HCEC 1CT (cell line): ENCODE measurements at places on chromosomes 16 and 17.

DNA sequence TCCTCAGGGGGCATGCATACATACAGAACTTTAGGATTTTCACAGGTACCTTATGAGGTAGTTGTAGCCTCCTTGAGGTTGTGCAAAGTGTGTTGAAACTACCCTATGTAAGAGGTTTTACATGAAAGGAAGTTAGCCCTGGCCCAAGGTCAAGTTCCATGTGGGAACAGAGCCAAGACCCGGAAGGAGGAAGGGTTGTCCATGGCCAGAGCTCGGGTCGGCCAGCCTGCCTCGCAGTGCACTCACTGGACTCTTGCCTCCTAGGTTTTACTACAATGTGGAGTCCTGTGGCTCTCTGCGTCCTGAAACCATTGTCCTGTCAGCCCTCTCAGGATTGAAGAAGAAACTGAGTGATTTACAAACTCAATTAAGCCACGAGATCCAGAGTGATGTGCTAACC, 8.2 kb downstream of the POLR2C start:
- DNase-seq: no peak

DNA sequence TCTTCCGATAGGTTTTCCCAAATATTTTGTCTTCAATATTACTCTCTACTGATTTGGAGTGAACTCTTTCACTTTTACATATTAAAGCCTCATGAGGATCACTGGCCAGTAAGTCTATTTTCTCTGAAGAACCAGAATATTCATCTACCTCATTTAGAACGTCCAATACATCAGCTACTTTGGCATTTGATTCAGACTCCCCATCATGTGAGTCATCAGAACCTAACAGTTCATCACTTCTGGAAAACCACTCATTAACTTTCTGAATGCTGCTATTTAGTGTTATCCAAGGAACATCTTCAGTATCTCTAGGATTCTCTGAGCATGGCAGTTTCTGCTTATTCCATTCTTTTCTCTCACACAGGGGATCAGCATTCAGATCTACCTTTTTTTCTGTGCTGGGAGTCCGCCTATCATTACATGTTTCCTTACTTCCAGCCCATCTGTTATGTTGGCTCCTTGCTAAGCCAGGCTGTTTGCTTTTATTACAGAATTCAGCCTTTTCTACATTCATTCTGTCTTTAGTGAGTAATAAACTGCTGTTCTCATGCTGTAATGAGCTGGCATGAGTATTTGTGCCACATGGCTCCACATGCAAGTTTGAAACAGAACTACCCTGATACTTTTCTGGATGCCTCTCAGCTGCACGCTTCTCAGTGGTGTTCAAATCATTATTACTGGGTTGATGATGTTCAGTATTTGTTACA, 30.9 kb downstream of the BRCA1 start:
- DNase-seq: peak; percentile 6

- DNase-seq: no peak
Observed at GRCh38 chr16:31063843-31064611, 10.0 kb downstream of the ZNF668 start.

- no peak for DNase-seq
Observed at GRCh38 chr16:22938647-22939046, 124.7 kb downstream of the HS3ST2 start.

- DNase-seq: no peak
Observed at GRCh38 chr17:69884356-69884755, 190.7 kb upstream of the KCNJ16 start.

GRCh38 chr17:59432657-59433056, 101.2 kb downstream of the YPEL2 start:
- DNase-seq: no peak

- DNase-seq: no peak
Observed at GRCh38 chr16:24088767-24089166, 167.4 kb upstream of the CACNG3 start.

GRCh38 chr17:40062329-40063186, at the start of gene THRA:
Gene THRA (plus strand): TSS chr17:40062965. CDS start chr17:40074489, 11,524 bp downstream.
- DNase-seq: peak; percentile 45

- DNase-seq: no peak
Observed at GRCh38 chr16:6019490-6019991, 921.9 kb upstream of the EEF2KMT start.

- DNase-seq: peak; percentile 26
Observed at GRCh38 chr17:71975331-71975801, 145.5 kb upstream of the SOX9 start.

DNA sequence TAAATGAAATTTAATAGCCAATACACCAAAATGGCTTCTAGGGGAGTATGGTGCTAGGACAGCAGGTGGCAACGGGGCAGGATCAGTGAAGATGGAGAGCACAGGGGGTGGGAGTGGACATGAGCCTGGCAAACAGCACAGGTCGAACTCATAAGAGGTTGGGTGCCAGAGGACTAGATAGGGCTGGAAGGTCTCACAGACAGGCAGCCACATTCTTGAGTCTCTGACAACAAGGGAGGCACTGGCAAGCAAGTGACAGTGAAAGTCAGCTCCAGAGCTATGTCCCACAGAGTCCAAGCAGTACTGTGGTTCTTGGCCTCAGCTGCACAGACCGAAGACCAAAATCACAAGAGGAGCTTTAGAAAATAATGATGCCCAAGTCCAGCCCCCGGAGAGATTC, 61.2 kb downstream of the USP31 start:
- DNase-seq: no peak

DNA sequence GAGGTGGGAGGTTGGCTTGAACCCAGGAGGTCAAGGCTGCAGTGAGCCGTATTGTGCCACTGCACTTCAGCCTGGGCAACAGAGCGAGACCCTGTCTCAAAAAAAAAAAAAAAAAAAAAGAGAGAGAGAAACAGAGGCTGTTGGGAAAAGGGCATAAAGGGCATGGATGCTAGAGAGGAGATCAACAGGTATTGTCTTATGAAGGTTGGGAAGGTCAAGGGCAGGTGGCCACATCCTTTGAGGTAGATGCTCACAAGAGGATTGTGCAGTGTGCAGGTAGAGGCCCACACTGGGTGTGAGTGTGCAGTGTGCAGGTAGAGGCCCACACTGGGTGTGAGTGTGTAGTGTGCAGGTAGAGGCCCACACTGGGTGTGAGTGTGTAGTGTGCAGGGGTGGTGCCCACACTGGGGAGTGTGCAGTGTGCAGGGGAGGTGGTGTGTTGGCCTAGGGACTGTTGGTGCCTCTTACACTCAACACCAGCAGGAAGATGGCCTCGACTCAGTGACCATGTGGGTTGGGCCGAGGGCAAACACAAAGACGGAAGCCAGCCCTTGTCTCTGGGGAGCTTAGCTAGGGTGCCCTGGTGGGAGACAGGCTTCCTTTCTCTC, 404.9 kb upstream of the TNRC6C start:
- no peak for DNase-seq

- DNase-seq: peak; percentile 39
Observed at GRCh38 chr16:53865494-53865863, 161.5 kb downstream of the FTO start.

DNA sequence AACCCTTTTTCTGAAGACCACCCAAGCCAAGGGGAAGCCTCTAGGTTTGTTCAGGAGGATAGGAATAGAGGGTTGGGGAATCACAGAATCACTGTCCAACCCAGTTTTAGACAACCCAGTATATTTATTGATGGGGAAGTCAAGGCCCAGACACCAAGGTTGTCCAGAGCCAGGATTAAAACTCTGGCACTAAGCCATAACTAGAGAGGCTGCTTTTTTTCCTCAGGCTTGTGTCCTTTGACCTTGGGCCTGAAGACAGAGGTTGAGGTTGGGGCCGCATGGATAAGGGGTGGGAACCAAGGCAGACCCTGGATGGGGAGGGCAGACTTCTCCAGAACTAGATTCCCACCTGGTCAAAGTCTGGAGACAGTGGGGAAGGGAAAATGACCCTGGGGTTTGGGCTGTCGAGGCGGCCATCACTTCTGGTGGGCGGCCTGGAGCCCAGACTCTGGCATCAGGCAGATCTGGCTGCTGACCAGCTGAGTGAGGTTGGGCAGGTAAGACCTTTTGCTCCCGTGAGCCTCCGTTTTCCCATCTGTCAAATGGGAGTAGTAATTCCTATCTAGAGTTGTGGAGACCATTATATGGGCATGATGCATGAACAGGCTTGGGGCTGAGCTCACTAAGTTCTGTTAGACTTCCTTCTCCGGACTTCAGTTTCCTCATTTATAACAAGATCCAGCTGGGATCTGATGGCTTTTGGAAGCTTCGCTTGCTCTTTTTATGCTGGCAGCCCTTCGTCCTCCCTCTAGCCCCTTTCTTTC, 17.9 kb downstream of the IGFBP4 start:
- no peak for DNase-seq

GRCh38 chr17:58284613-58285421, 4.1 kb upstream of the MPO start:
- no peak for DNase-seq

DNA sequence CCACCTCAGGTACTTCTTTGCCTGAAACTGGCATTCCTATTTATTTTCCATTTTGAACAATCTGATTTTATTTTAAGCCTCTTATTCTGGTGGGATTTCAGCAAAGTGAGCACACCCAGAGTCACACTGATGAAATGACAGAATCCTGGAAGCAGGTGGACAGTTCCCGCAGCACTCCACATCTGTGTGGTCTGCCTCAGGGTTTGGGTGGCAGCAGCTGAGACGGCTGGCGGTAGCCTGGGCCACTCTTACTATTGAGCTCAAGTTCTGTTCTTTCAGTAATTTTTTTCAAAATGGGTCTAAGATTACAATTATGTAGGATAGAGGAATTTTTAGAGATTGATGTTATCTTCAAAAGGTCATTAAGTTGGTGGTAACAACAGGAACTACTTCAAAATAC, 32.5 kb upstream of the ENDOV start:
- DNase-seq: no peak

DNA sequence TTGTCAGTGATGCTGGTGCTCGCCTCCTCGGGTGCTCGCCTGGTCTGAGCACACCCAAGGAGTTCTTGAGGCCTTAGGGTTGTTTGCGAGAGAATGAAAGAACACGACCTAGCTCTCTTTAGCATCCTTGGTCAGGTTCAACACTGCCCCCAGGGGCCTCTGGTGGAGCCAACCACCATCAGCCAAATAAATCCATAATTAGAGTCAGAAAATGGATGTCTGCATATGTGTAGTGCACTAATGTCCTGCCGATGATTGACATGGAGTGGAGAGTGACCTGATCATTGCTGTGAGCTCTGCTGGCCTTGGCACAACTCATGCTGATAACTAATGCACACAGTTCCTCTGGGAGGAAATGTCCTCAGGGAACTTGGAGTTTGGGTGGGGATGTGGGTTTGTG, 8.2 kb upstream of the STH start:
- DNase-seq: no peak

GRCh38 chr17:6867849-6868248, 36.3 kb upstream of the TEKT1 start:
- DNase-seq: no peak

- DNase-seq: no peak
Observed at GRCh38 chr16:72201387-72201786, 29.4 kb upstream of the PMFBP1 start.

GRCh38 chr17:39602533-39603303, 5.0 kb downstream of the NEUROD2 start:
- no peak for DNase-seq

DNA sequence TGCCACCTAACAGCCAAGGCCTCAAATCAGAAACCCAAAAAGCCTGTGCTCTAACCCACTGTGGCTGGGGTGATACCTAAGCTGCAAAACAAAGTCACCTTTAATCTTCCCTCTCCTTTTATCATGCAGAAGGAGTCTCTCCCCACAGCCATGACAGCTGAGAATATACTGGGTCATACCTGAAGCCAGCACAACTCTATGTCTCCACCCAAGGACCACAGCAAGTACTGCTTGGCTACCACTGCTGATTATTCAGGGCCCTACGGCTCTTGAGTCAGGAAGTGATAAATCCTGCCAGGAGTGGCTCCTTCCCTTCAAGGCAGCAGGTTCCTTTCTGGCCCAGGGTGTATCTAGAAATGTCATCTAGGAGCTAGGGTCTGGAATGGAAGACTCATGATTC, 151.5 kb upstream of the TOM1L1 start:
- no peak for DNase-seq

- peak; percentile 64 for DNase-seq
Observed at GRCh38 chr17:42112552-42113176, at the start of gene DHX58. Gene DHX58 (minus strand): TSS chr17:42112714. CDS start chr17:42111892, 822 bp downstream.

DNA sequence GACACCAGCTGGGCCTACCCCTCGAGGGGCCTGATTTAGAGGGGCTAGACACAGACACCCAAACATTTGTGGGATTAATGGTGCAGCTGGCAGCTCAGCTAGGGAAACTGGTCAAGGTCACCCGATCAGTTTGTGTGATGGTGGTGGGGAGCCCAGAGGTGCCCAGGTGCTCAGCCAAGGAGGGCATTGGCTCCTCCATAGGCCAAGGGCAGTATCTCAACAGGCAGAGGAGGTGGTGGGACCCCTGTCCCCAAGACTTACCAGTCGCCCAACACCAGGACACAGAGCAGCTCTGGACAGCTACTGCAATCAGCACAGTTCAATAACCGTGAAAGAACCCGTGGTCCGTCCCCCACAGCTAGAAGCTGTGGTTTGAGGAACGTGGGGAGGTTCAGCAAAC, 120.9 kb downstream of the C16orf78 start:
- no peak for DNase-seq

DNA sequence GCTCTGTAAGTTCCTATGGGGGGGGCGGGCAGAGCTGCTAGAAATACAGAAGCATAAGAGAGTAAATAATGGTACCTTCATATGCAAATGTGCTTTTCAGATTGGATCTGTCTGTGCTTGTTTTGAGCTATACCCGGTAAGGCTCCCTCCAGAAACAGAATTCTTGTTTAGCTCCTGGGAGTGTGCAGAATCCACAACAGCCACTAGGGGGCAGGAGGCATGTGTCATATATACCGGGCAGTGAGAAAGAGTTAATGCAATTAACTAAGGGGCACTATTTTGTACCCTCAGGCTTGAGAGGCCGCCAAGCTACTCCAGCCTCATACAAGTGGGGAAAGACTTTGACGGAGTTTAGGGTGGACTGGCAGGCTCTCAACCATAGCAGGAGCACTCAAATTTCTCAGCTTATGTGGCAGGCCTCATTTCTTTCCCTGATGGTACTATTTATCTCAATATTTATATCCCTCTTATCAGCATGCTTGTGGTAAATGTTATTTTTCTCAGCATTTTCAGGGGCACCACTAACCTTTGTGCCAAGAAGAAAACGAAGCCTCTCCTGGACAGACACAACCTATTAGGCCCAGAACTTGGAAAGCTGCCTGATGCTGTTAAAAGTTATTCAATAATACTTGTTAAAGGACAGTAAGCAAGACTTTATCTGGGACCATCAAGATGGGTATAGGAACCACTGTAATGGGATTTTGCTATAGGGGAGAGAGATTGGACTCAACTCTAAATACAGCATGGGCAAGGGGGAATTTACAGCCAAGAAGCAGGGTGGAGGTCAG, 10.7 kb upstream of the CENPV start:
- peak; percentile 61 for DNase-seq

DNA sequence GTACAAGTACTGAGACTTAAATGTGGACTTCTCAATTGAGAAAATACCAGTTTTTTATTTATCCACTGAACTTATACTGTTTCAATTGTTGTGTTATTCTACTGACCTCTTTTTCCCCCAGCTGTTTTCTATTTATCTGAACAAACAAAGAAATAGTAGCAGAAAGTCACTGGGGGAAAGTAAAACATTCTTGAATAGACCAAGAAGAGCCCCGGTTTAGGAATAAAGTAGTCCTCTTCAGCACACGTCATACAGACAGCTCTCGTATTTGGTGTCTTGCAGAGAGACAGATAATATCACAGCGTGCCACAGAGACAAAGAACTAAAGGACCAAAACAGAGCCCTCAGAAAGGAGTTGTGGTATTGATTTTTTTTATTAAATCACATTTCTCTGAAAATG, 1159.1 kb upstream of the CDH8 start:
- DNase-seq: no peak
